ENCODE measurements at places on chromosomes 11 and 22. TPM values are rescaled to one million over a fixed set of nuclear protein-coding genes. Genes with fewer than 3 reads are reported as not detected.
A peak's percentile ranks its signal among the peaks of the same experiment; 100 is the strongest.

The MYBPC3 gene
- total RNA-seq, result not detected

- H3K27ac ChIP-seq, result peak overlapping the region; percentile 39
- H3K4me3 ChIP-seq, result peak overlapping the region; percentile 48
- no peaks in the 10 kb centered on the region for H3K36me3 ChIP-seq
- H3K4me1 ChIP-seq, result peaks cover 78% of the 10 kb centered on the region
- peaks cover 2% of the 10 kb centered on the region for H3K27me3 ChIP-seq
Observed at GRCh38 chr11:36360826-36361415, 64.8 kb downstream of the PRR5L start.

DNA sequence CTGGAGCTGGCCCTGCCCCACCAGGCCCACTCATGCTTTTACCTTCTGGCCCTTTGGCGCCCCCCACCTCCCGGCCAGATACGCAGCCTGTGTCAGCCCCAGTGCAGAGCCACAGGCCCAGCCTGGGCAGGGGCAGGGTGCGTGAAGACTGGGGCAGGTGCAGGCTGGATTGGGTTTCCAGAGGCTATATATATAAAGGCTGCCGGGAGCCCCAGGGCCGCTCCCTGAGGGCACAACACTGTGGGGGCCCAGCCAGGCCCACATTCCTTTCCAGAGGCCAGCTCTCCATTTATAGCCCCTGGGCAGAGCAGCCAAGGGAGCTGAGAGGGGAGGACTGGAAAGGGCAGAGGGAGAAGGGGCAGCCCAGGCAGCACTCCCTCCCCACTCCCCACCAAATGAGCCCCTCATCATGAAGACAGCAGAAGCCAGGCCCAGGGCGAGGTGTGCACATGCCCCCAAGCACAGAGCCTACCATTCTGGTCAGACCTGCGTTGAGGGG, 5.0 kb upstream of the MYOD1 start:
- H3K27me3 ChIP-seq, result peaks cover 12% of the 10 kb centered on the region
- no peak for DNase-seq
- no peaks in the 10 kb centered on the region for H3K4me1 ChIP-seq
- H3K27ac ChIP-seq, result no peak overlapping the region

GRCh38 chr11:2995893-2996554, 3.9 kb upstream of the NAP1L4 start:
- no peak overlapping the region for H3K4me3 ChIP-seq
- no peaks in the 10 kb centered on the region for H3K27me3 ChIP-seq
- no peak for DNase-seq

- H3K36me3 ChIP-seq, result no peaks in the 10 kb centered on the region
- peaks cover 6% of the 10 kb centered on the region for H3K27me3 ChIP-seq
- H3K4me3 ChIP-seq, result no peak overlapping the region
- H3K27ac ChIP-seq, result no peak overlapping the region
- no peak for DNase-seq
Observed at GRCh38 chr11:27317751-27318150, 45.3 kb downstream of the CCDC34 start.

DNA sequence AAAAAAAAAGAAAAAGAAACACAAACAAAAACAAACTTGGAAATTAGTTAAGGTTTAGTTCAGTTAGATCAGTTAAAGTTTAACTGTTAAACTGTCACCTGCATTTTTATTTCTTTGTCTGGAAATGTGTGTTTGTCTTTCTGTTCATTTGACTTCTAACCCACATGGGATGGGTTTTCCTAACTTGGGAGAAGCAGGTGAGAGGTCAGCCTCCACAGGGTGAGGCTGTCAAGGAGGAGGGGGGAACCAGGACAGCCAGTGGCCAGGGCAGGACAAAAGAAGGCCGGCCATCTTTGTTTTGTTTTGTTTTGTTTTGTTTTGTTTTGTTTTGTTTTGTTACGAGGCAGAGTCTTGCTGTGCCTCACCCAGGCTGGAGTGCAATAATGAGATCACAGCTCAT, 13.4 kb upstream of the GCAT start:
- no peaks in the 10 kb centered on the region for H3K36me3 ChIP-seq
- no peak overlapping the region for H3K27ac ChIP-seq
- H3K4me3 ChIP-seq, result no peak overlapping the region
- H3K4me1 ChIP-seq, result no peaks in the 10 kb centered on the region
- DNase-seq, result no peak

The IGF2 gene
- total RNA-seq, result 27.0 TPM

Data from activated CD4-positive, alpha-beta memory T cell treated with anti-CD3 and anti-CD28 coated beads for 36 hours (primary cell).